AG10803 (cell line): ENCODE measurements at places on chromosomes 1 and 21.

GRCh38 chr1:17949511-17949910 lies 158.1 kb upstream of the IGSF21 start:
- no peak for DNase-seq

GRCh38 chr1:155835548-155835947 lies 21.5 kb downstream of the GON4L start:
- no peak for DNase-seq

DNA sequence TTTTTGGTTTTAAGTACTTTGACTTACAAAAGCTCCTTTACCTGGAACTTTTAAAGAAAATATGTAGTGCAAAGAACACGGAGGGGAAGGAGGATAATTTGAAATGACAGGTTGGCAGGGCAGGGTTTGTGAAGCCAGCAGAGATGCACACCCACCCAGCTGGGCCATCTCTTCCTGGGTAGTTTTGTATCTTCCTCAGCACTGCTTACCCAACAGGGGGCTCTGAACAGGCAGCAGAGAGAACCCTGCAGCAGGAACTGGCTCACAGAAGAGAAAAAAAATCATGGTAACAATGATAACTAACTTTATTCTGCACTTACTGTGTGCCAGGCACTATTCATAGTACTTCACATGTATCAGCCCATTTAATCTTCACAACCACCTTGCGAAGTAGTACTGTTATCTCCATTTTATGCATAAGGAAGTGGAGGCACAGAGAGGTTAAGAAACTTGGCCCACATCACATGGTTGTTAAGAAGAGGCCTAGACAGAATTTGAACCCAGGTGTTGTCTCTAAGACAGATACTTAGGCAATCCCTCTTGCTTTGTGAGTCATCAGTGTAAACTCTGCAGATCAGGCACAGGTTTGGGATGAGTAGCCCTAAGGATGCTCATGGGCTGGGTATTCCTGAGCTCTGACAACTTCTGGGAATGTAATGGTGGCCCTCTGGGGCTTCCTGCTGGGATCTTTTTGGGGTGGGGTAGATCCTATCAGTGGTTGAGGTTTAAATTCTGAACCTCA lies 60.8 kb downstream of the ELK4 start:
- DNase-seq, result no peak

DNA sequence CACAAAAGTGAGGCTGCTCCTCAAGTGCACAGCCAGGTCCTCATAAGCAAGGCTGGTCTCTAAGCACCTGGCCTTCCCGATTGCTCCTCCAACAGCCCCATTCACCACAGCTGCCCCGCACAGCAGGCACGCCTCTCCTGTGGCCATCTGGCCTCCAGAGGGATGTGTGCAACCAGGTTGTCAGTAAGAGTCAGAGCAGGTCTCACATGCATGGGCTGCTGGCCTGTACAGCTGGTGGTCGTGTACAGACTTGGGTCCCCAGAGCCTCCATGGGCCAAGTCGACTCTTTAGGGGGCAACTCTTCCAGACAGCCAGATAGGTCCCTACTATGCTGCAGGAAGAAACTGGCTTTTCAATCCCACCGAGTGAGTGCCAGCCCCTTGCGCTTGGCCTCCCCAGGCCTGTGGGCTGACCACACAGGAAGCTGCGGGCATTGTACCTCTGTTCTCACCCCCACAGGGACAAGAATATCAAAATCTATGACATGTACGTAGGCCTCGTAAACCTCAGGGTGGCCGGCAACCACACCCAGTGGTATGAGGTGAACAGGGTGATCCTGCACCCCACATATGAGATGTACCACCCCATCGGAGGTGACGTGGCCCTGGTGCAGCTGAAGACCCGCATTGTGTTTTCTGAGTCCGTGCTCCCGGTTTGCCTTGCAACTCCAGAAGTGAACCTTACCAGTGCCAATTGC lies 1.4 kb downstream of the PRSS38 start:
- DNase-seq, result no peak

DNA sequence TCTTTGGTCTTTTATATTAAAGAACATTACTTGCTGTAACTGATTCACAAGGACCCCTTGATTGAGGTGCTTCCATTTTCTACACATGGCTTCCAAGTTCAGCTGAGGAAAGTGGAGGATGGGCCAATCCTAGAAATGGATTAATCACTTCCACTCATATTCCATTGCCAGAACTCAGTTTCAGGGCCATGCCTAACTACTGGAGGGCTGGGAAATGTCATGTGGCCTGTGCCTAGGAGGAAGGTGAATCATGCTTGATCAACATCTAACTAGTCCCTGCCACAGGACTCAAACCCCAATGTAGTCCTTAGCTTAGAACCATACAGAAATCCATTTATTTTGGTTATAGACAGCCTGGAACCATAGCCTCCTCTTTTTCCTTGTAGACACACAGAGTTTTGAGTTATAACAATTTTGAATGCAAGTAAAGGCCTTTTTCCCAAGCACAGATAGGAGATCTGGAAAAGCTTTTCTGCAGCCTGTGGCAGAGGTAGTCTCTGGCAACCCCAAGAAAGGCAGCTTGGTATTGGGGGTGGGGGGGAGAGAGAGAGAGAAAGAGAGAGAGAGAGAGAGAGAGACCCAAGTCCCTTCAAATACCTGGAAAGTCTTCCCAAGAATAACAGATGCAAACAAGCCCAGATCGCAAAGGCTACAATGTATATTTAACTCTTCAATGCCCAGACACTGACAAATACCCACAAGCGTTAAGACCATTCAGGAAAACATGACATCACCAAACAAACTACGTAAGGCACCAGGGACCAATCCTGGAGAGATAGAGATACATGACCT lies 12.5 kb downstream of the MAST2 start:
- peak; percentile 23 for DNase-seq
